ENCODE measurements at places on chromosomes 4 and X.

DNA sequence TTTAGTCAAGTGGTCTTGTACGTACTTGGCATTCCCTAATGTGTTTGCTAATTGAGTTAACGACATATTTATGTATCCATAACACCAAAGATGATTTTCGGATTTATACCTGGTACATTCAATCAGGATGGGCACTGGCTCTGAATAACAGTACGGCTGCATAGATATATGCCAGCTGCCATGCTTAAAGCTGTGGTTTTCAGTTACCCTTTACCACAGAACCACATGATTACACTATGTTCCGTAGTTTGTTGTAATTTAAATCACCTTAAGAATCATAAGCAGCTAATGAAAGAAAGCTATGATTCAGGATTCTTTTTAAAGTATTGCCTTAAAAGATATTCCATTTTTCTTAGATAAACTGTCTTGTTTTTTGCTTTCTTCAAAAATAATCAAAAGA lies 53.6 kb downstream of the FIP1L1 start:
- no peak for DNase-seq

- DNase-seq: no peak
Observed at GRCh38 chr4:138522366-138522765, 280.2 kb upstream of the SLC7A11 start.

DNA sequence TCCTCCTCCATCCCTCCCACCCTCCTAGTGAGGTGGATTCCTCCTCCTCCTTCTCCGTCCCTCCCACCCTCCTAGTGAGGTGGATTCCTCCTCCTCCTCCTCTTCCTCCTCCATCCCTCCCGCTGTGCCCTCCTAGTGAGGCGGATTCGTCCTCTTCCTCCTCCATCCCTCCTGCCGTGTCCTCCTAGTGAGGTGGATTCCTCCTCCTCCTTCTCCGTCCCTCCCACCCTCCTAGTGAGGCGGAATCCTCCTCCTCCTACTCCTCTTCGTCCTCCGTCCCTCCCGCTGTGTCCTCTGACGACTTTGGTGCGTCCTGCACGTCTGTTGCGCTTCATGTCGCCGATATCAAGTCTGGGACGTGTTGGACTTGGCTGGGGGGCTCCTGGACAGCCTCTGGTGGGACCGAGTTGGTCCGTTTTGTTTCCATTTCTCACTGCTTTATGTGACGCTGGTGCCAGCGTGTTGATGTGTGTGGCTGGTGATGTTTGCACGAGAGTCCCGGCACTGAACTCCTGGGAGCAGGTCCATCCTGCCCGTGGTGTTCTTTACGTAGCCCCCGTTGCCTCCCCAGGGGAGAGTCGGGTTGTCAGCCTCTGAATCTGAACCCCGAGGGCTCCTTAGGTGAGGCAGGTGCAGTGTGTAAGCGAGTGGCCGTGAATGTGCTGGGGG lies 5.4 kb downstream of the AKAP17A start:
- DNase-seq: no peak

GRCh38 chr4:166091912-166092510 lies 219.0 kb downstream of the TLL1 start:
- no peak for DNase-seq

- DNase-seq: no peak
Observed at GRCh38 chrX:42085836-42086235, 162.5 kb upstream of the CASK start.

DNA sequence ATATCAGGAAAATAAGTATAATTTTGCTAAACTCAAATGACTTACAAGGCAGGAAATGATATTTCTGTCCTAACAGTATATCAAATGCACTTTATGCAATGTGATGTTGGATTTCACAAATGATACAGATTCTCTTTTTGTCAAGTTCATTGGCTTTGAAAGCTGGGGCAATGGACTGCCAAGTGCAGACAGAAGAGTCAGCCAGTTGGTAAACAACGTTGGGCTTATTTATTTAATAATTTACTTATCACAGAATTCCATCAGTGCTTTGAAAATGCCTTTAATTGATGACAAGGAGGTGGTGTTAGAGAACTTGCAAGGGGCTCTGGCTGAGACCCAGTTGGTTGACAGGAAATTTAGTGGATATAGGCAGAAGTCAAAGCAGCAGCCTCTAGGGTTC lies 79.9 kb upstream of the ADGRG2 start:
- no peak for DNase-seq

- no peak for DNase-seq
Observed at GRCh38 chr4:183493246-183493645, 11.6 kb upstream of the ING2 start.

DNA sequence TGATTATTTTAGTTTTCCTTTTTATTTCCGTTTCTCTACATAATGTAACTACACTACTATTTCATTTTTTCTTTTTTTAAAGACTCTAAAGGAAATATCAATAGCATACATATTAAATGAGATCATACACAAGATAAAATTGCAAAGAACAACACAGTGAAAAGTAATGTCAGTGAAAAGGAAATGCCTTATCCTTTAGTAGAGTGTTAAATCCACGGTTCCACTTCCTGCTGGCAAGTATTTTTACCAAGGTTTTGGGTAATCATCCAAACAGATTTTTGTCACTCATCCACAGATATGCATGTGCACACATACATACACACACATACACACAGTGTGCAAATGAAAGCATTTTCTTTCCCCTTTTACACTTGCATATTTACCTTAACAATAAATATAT lies 548.9 kb downstream of the PPP4R3C start:
- DNase-seq: no peak

DNA sequence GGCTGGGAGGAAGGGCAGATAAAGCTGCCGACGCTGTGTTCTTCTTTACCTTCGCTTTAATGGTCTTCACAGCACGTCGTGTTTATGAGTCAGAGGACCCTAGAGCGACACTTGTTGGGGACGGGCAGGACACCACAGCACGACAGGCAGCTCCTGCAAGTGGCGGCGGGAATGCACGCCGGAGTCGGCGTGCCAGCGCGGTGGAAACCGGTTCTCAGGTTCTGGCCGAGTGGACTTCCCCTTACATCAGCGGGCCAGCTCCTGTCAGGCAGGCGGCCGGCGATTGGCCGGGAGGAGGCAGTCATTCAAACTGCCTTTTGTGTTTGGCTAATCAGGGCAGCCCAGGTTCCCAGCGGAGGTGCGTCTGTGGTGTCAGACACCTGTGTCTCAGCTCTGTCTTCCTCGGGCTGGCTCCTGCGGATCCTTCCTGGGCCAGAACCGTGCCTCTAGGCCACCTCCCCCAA lies 150.9 kb downstream of the SHROOM3 start:
- no peak for DNase-seq

- DNase-seq: no peak
Observed at GRCh38 chr4:10108818-10109783, 7.5 kb downstream of the WDR1 start.

DNA sequence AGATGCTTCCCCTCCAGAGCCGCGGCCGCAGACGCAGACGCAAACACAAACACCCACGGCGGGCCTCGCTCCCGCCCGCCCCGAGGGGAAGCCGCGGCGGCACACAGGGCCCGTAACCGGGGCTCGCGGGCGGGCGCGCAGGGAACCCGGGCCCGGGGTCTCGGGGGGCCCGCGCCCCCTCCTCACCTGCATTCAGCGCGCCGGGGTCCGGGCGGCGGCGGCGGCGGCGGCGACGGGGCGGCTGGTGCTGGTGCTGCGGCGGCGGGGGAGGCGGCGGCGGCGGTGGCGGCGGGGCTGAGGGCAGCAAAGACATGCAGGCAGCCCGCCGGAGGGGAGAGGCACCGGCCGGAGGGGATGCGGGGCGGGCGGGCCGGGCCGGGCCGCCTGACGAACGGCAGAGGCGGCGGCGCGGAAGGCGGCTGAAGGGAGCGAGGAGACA lies 255 bp upstream of the CNOT6L start:
- no peak for DNase-seq

DNA sequence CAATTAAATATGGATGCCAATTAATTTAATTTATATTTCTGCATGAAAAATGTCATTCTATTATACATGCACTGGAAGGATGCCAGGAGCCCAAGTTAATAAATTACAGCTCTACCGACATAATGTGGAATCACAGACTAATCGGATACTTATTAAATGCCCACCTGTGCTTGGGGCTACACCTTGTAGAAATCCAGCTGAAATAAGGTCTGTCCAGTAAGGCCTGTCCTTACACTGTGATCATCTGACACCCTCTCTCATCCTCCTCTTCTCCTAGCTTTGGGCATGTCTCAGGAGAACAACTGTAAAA lies 6.0 kb upstream of the SHISA3 start:
- no peak for DNase-seq

DNA sequence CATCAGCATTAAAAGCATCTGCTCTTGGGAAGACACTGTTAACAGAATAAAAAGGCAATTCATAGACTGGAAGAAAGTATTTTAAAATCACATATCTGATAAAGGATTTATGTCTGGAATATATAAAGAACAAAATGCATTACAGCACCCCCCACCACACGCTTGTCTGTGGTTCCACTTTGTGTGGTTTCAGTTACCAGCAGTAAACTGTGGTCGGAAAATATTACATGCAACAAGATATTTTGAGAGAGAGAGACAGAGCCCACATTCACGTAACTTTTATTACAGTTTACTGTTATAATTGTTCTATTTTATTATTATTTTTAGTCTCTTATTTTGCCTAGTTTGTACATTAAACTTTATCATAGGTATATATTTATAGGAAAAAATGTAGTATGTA lies 21.2 kb upstream of the PDE6B start:
- DNase-seq: no peak

DNA sequence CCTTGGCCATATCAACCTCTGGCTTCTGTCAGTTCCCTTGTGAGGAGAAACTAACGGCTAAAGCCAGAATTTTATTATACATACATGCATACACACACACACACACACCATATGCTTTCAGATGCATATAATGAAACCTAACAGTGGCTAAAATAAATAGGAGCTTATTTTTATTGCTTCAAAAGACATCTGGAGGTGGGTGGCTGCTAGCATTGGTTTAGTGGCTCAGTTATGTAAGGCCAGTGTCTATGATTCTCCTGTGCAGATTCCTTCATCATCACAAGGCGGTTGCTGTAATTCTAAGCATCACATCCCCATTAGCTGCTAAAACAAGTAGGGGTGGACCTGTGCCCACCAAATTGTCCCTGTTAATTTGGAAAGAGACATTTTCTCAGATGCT lies 110.8 kb downstream of the MAPK10 start:
- DNase-seq: no peak

- DNase-seq: no peak
Observed at GRCh38 chrX:112085149-112085548, 2.6 kb upstream of the TRPC5 start.

- DNase-seq: no peak
Observed at GRCh38 chr4:31667686-31668085, 947.5 kb downstream of the PCDH7 start.

- DNase-seq: no peak
Observed at GRCh38 chr4:52984462-52984881, 122.4 kb downstream of the RASL11B start.

GRCh38 chrX:136185401-136186022 lies 38.2 kb downstream of the FHL1 start:
- DNase-seq: no peak

DNA sequence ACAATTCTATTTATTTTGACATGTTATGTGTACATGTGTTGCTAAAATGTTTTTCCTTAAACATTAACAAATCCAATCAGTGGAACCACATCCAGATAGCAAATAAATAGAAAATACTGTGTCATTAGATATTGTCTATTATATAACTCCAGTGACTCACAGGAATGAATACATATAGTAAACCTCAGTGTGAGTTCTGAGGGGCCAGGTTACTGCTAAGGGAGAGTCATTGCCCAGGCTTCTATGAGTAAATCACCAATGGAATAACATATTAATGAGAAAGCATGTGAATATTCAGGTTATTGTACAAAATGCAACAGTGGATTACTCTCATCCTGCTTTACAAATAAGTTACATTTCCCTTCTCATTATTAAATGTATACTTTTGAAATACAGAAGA lies 27.2 kb downstream of the TACR3 start:
- DNase-seq: no peak

DNA sequence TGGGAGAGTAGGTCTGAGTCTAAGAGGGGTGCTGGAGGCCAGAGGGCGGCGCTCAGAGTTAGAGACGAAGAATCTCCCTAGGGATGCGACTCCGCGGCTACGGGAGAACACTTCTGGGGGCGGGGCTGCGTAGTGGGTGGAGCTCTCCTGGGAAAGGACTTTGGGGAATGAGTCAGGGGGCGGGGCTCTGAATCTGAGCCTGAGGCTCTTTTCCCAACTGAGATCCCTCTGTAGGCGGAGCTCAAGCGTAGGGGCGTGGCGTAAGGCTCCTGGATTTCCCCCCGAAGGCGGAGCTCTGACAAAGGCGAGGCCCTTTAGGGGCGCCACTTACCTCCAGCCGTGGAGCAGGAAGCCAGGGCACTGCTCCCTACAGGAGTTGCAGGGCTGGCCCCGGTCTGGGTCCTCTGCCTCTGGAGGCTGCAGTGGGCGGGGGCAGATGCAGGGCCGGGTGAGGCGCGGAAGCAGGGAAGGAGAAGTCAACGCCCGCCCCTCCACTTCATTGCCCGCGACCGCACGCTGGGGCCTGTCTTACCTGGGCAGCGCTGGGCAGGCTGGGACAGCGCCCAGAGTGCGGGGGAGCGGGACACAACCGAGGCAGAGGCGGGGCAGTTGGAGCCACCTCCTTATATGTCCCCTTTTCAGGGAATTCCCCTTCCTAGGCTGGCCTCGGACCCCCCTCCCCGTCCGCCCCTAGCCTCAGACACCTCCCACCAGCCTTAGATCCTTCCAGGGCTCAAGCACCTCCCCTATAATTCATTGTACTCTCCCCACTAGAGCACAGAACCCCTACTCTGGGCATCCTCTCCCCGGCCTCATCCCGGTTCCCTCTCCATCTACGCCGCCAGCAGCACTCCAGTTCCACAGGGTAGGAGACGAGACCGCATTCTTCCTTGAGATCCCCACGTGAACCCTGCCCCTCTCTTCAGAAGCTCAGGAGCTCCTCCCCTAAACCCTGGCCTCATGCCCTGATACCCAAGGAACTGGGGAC lies 1.6 kb downstream of the PRICKLE3 start:
- no peak for DNase-seq

- DNase-seq: no peak
Observed at GRCh38 chr4:184870718-184871117, 45.0 kb upstream of the ACSL1 start.

Data from vagina (tissue), 2 donors.